Activated CD4-positive, CD25-positive, alpha-beta regulatory T cell treated with anti-CD3 and anti-CD28 coated beads, Interleukin-2, amount 50 U/mL, for 72 hours (primary cell): ENCODE measurements at places on chromosomes 1 and 21.

DNA sequence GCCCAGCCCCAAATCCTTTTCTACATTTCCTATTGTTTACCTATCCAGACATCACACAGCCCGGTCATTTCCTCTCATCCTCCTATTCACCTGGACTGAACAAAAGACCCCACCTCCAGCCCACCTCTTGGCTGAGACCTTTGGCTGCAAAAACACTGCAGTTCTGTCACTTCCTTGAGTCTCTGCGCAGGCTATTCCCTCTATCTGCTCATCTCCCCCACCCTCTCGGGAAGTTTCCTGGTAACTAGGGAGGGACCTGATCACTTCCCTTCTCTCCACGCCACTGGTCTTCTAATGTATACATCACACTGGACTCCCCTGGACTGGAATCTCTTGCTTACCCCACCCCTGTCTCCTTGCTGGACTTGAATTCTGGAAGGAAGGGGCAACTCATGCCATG lies 5.3 kb downstream of the HTR1D start:
- DNase-seq = no peak

- DNase-seq = peak; percentile 26
These were observed 53.6 kb downstream of the WNT9A start for GRCh38 chr1:227893949-227894721.

GRCh38 chr1:192549937-192550336 lies 25.6 kb upstream of the RGS1 start:
- no peak for DNase-seq

GRCh38 chr1:57546549-57547330 lies 122.9 kb upstream of the DAB1 start:
- DNase-seq = no peak

DNA sequence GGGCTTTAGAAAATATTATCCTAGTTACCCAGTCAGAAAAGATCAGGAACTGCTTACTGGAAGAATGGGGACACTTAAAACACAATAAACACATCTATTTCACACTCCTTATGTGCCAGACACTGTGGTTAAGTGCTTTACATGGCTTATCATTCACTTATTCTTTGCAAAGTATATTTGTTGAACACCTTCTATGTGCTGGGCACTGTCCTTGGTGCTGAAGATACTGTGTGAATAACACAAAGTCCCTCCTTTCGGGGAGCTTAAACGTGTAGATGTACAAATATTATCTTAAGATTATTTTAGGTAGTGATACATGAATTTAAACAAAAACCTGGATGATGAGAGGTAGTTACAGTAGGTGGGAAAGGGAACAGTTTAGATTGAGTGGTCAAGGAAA lies 169.3 kb downstream of the ST6GALNAC5 start:
- DNase-seq = no peak

GRCh38 chr1:103525114-103525606 lies 339 bp upstream of the RNPC3 start:
- no peak for DNase-seq

- no peak for DNase-seq
These were observed 11.1 kb downstream of the BATF3 start for GRCh38 chr1:212688341-212689047.
